ENCODE measurements at places on chromosomes 6 and 20. TPM values are rescaled to one million over a fixed set of nuclear protein-coding genes. Genes with fewer than 3 reads are reported as not detected.

DNA sequence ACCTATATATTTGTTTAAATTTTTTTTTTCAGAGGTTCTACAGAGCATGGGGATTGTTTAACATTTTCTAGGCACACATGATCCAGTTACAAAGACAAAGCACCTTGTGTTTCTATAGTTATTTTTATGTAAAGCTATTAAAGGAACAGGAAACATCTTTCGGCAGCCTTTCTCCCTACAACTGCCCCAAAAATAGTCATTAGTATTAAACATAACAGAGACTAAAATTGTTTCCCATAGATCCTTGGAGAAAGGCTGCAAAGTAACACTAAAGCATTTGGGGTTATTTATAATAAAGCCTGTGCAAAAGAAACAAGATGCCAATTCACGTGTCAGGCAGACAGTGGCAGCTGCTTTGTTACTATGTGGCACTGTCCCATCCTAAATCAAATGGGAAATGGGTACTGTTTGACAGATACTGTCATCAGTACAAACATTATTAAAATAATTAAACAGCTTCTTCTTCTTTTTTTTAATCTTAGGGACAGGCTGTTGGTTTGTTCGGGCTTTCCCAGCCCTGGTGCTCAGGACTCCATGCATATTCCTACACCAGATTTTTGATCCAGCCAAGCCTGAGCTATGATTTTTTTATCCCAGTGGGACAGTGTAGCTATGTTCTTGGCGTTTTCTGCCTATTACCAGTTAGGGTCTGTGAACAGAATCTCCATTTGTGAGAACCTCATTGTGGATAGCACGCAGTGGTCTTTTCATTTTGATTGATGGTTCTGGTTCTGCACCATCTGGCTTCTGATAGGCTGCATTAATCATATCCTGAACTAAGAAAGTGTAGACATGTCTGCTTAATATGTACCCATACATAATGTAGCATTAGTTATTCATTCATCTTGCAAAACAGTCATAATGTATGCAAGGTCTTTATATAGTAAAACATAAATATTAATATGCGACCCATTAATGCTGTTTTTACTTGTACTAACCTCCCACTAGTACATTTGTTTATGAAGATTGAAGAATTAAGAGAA, 460.4 kb upstream of the SOX4 start:
- DNase-seq: no peak

GRCh38 chr6:136306466-136306865, 16.8 kb upstream of the BCLAF1 start:
- no peak for DNase-seq

DNA sequence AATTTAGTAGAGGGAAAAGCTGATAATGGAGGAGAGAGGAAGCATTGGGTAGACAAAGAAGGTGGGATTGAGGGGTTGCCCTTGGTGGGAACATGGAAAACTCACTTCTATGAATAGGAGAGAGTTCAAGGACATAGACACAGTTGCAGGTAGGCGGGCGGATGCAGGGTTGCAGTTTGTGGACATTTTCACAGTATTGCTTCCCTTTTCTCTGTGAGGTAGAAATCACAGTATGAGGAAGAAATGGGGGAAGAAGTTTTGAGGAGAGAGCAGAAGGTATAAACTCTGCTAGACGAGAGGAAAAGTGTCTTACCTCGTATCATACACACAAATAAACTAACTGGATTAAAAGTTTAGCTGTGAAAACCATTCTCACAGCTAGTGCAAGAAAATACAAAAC, 200.7 kb upstream of the ECI2 start:
- DNase-seq: no peak

Gene NKAIN2
- total RNA-seq: not detected

Gene TMEM181
- 36.2 TPM for total RNA-seq
